ENCODE measurements at places on chromosomes 3 and 15.

DNA sequence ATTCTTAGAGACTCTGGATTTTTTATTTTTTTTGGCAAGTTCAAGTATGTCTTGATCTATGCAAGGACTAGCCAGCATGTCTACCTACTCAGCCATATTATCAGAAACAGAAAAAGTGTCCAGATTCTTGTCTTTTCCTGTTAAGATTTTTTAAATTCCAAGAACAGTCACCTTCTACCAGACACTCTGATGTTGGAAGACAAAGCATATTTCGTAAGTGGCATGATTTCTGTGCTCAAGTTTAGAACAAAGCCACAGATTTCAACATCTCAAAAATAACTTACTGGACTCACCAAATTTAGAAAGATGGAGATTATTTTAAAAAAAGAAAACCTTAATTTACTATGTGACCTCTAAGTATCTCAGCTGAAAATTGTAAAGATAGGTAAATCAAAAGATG is 61.9 kb downstream of the GOLGA6L7 start:
- DNase-seq: no peak

DNA sequence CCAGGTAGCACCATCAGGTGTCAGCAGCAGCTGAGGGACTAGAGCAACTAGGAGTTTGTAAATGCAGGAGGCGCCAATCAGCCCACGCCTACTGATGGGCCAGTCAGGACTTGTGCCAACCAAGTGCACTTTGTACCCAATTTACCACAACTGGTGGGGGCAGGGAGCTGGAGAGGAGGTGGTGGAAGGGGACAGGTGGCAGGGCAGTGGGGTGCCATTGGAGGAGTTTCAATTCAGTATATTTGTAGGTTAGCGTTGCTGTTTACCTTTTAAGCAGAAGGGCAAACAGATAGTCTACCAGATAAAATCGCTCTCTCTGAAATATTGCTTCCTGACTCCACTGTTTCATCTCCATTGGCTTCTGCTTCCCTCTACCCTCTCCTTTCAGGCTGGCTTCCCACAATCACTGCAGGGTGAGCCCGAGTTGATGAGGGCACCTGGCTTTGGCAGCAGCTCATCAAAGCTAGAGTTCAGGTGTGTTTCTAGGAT is 75.7 kb downstream of the TRIM69 start:
- no peak for DNase-seq

DNA sequence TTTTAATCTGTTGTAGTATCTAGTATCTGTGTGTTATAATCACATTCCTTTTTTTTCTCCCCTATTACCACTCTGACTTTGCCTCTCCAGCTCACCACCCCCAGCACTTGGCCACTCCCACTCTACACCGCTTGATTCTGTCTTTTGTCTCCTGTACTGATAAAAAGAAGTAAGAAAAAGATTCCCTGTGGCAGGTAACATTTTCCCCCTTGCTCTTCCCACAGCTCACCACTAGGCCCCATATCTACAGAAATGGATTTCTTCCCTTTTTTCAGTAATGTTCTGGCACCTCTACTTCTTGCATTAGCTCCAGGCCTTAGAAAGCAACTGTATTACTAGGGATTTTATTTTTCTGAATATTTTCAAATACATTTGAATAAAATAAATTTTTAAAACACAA is 25.6 kb downstream of the KCNH8 start:
- no peak for DNase-seq

GRCh38 chr3:66598168-66598567 is 97.3 kb upstream of the LRIG1 start:
- DNase-seq: no peak

- no peak for DNase-seq
These were observed 1.7 kb downstream of the SLC25A20 start for GRCh38 chr3:48896936-48897335.

All from effector memory CD8-positive, alpha-beta T cell (primary cell).